ENCODE measurements at places on chromosomes 3 and 15.

DNA sequence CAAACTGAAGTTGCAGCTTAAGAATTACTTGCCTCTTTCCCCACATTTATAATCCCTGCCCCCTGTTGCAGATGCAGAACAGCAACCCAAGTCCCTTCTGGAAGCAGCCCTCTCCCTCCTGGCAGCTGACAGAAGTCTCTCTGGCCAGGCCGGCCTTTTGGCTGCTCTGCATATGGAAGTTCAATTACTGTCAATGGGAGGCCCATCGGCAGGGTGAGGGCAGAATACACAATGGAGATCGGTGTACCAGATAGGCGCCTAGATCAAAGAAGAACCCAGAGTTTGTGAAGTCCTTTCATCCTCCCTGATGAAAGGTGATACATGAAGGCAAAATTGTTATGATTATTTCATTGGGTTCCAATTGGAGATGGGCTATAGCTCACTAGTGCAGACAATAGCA is 327.9 kb upstream of the CTNNB1 start:
- DNase-seq, result no peak

GRCh38 chr3:50345586-50346234 is at the start of gene ZMYND10:
ZMYND10 (minus strand) TSS chr3:50345732; CDS start chr3:50345579, 153 bp downstream.
- peak; percentile 61 for DNase-seq

DNA sequence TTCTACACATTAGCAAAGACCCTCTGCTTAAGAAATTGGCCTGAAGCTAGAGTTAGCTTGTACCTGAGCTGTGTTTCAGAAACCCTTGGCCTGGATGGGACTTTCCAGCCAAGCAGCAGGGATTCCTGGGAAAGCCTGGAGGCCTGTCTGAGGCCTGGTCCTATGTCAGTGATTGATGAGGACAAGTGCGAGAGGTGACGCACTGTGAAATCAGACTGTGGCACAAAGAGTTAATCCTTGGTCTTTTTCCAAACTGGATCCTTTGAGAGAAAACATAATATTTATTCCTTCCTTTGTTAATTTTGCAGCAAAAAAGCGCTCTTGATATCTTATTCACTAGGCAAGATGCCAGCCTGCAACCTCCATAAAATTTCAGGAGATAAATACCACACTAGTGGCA is 225.0 kb upstream of the ATP11B start:
- no peak for DNase-seq

- no peak for DNase-seq
These were observed 19.3 kb downstream of the GRK7 start for GRCh38 chr3:141782386-141782932.

Data from stimulated activated naive CD4-positive, alpha-beta T cell treated with Interleukin-2 at 50 U/mL for 16 hours (primary cell).